ENCODE measurements at places on chromosomes 7 and 10.

- DNase-seq: no peak
Observed at GRCh38 chr7:3259711-3260400, 41.2 kb upstream of the SDK1 start.

- DNase-seq: no peak
Observed at GRCh38 chr10:1874533-1874932, 137.2 kb upstream of the ADARB2 start.

GRCh38 chr10:132030898-132031463 is 34.8 kb upstream of the JAKMIP3 start:
- no peak for DNase-seq

DNA sequence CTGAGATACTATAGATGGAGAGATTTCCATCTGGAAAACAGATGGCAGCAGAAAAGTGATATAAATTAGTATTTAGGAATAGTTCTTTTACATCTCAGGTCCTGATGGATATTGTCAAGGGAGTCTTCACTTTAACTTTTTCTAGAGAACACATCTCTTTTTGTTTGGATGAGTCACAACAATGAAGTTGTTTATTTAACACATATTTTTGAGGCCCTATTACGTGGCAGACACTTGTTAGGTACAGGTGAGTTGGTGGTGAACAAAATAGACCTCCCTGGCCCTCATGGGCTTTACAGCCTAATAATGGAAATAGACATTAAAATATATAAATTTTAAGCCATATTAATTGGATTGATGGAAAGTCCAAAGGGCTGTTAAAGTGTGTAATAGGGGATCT is 168.3 kb downstream of the VTI1A start:
- no peak for DNase-seq

DNA sequence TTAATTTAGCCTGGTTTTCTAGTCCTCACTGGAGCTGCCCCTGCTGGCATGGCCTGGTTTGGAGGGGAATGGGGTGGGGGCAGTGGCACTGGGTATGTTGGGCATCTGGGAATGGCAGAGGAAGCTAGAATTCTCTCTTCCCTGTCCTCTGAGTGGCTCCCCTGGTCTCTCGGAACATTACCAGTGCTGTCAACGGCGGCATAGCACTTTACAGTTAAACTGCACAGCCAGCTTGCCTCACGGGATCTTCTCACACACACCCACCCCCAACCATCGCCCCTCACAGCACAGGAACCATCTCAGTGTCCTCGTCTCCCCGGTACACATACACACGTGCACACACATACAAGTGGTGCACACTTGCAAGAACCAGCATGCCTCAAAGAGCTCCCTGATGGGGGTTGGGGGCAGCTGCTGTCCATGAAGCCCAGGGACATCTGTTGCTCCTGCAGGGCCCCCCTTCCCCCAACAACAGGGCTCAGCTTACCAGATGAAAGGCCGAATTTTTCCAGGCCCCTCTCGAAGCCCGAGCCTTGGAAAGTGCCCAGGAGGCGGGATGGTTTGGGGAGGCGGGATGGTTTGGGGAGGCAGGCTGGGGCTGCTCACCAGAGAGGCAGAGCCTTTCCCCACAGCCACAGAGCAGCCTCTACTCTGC is 41.0 kb downstream of the TSPAN15 start:
- DNase-seq: no peak

DNA sequence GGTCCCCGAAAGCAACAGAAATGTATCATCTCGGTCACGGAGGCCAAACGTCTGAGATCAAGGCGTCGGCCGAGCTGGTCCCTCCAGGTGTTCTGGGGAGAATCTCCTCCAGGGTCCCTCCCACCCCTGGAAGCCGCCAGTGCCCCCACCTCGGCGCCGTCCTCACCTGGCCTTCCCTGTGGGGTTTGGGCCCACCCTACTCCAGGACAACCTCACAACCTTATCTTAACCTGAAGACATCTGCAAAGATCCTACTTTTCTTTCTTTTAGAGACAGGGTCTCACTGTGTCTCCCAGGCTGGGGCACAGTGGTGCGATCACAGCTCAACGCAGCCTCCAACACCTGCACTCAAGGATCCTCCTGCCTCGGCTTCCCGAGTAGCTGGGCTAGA is 33.4 kb downstream of the ADAP1 start:
- DNase-seq: no peak

- no peak for DNase-seq
Observed at GRCh38 chr10:7515439-7515838, 104.6 kb upstream of the SFMBT2 start.

DNA sequence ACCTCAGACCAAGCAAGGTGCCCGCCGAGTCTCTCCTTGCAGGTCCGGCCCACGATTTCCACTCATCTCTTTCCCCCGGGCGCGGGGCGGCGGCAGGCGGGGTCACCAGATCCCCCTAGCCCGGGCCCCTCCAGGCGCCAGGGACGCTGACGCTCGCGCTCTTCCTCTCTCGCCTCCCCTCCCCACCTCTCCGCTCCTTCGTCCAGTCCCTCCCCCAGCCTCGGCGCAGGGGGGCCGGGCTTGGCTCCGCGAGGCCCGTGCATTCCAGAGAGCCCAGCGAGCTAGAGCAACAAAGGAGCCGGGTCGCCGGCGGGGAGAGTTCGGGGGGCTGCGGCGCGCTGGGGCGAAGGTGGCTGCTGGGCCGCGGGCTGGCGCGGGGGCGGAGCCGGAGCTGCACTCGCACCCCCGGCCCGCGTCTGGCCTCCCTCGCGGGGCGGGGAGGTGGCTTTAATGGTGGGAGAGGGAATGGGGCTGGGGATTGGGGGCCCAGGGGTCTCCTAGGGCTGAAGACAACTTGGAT is at the start of gene SMO:
Gene SMO (plus strand): TSS at position 262 of the 520 bp plus-strand sequence. CDS start 519 bp downstream, outside the sequence.
- DNase-seq: no peak

DNA sequence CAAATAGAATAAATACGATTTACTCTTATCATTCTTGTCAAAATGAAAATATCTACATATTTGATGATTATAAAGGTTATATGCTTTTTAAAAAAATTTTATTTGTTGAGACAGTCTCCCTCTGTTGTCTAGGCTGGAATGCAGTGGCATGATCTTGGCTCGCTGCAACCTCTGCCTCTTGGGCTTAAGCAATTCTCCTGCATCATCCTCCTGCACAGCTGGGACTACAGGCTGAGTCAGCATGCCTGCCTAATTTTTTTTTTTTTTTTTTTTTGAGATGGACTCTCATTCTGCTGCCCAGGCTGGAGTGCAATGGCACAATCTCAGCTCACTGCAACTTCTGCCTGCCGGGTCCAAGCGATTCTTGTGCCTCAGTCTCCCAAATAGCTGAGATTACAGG is 48.9 kb downstream of the PUS7 start:
- no peak for DNase-seq

GRCh38 chr7:155731871-155732270 is 80.4 kb downstream of the SHH start:
- DNase-seq: no peak

GRCh38 chr10:103612462-103613365 is 119.2 kb downstream of the NEURL1 start:
- no peak for DNase-seq

DNA sequence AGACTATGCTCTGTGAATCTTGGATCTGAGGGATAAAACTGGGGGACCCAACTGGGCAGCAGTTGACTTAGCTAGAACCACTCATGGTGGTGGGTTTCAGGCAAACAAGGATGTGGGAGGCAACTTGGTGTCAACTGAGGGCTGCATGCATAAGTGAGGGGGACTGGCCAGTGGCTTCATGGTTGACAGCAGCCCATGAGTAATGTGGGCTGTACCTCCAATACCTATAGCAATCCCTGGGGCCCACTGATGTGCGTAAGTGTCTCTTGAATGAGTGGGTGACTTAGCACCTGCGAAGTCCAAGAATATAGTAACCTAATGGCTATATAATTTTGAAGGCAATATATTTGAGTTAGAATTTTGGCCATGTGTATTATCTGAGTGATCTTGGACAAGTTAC is 13.7 kb upstream of the MAP3K8 start:
- DNase-seq: no peak

GRCh38 chr7:139370301-139370942 is 10.7 kb downstream of the LUC7L2 start:
- no peak for DNase-seq

DNA sequence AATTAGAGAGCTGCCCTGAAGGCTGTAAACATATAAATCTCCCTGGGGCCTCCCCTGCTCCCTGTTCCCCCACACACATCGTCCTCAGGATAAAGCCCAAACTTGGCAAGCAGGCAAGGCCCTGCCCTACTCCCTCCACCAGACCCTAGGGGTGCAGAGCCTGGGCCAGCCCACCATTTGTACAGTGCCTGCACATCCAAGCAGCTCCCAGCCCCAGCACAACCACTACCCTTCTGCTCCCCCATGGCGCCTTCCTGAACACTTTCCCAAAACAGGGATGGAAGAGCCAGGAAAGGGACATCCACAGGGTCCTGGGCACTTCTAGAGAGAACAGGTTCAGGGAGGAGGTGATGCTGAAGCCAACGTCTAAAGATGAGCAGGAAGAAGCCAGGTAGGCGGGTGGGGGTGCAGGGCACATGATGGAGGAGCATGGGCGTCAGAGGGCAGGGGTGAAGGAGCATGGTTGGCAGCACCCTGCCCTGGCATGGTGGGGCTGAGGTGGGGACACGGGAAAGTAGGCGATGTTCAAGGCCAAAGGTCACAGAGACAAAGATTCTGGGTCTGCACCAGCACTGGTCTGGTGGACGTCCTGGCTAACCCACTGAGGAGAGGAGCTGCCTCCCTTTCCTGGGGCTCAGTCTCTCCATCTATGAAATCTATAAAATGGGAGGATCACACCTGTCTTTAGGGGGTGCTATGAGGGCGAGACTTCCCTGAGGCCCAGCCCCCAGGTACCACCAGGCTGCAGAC is 140.6 kb downstream of the ARHGAP22 start:
- no peak for DNase-seq

- DNase-seq: no peak
Observed at GRCh38 chr7:111414374-111414773, 147.9 kb downstream of the IMMP2L start.

GRCh38 chr10:22945934-22946673 is 18.3 kb downstream of the ARMC3 start:
- DNase-seq: no peak

GRCh38 chr10:14878266-14879123 is at the start of gene SUV39H2:
Gene SUV39H2 (plus strand): TSS chr10:14878866. CDS start chr10:14878889, 23 bp downstream.
- peak; percentile 93 for DNase-seq

DNA sequence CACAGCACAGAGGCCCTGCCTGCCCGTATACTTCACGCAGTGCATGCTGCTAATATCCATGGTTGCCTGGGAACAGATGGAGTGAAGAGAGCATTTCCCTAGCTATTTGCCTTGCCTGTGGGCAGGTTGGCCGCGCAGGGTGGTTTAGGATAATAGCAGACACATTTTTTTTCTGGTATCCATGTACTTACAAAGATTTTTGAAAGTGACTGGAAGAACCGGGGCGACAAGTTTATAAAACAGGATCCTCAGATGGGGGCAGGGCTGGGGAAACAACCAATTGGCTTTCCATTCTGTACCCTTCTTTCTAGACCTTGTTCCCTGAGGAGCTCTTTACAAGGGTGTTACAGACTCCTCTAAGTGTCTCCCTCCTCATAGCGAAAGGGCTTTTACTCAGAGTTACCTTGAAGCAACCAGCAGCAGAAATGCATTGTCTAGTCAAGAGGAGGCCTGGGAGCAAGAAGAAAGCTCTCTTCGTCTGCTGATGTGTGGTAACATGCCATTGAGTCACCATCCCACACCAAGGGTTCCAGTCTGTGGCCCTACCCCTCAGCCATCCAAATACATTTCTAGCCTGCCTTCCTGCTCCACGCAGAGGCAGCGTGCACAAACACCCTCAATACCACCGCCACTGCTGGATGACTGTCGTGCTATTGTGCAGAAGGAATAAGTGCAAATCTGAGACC is 31.5 kb downstream of the MTURN start:
- no peak for DNase-seq

DNA sequence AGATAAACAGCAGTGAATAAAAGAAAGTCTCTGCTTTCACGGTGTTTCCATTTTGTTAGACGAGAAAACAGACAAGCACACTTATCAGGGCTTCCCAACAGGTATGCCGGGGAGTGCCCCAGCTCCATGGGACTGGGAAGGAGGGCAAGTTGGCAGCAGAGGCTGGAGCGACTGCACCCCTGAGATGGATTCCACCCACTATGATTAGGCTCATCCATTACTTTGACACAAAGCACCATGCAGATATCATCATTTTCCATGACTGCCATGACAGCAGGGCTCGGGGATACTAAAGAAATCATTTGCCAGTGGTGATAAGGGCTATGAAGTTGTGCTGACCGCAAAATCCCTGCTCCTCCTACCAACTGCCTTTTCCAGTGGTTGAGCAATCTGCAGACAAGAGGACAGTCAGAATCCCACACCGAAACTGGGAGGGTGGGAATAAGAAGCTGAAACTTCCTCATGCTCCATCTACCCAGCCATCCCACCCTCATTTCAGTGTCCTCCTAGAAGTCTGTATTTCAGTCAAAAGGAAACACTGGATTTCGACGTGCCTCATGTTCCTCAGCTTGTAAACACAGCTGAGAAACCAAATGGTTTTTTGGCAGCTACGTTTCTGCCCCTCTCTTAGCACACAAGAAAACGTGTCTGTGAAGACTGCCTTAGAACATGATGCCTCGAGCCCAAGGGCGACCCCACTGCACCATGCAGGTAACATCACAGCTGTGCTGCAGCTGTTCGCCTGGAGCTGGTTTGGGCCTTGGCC is 15.5 kb downstream of the CREB3L2 start:
- no peak for DNase-seq

DNA sequence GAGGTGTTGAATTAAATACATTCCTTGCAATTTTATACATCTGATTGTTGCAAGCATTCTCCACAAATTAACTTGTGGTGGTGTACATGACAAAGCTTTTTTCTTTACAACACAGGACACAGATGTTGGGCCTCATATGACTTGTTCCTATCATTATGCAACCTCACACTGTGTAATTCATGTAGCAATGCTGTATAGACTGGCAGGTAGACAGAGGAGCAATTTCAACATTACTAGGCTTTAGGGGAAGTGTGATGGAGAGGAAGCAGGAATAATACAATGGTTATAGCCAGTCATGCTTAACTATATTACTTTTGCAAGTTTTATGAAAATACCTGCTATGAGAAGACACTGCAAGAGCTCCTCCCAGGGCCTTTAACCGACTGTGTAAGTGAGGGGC is 832.1 kb downstream of the CNTNAP2 start:
- no peak for DNase-seq

GRCh38 chr10:6274040-6274439 is 71.3 kb downstream of the PFKFB3 start:
- DNase-seq: no peak

GRCh38 chr7:64807731-64808365 is 13.6 kb downstream of the ZNF138 start:
- DNase-seq: no peak

- no peak for DNase-seq
Observed at GRCh38 chr10:88342733-88343310, 240.3 kb downstream of the RNLS start.

- DNase-seq: no peak
Observed at GRCh38 chr10:98886686-98887085, 349.0 kb downstream of the HPSE2 start.

- no peak for DNase-seq
Observed at GRCh38 chr10:107994621-107995270, 830.2 kb upstream of the SORCS1 start.

- no peak for DNase-seq
Observed at GRCh38 chr7:85261336-85261735, 74.5 kb upstream of the SEMA3D start.

GRCh38 chr10:88234297-88234696 is 348.8 kb downstream of the RNLS start:
- DNase-seq: no peak

Data from vagina (tissue), 2 donors.